ENCODE measurements at places on chromosomes 11 and 22.

GRCh38 chr22:38623351-38623750 lies 32.8 kb downstream of the FAM227A start:
- DNase-seq = no peak

GRCh38 chr11:111913031-111913861 lies 712 bp downstream of the HSPB2 start:
- no peak for DNase-seq

DNA sequence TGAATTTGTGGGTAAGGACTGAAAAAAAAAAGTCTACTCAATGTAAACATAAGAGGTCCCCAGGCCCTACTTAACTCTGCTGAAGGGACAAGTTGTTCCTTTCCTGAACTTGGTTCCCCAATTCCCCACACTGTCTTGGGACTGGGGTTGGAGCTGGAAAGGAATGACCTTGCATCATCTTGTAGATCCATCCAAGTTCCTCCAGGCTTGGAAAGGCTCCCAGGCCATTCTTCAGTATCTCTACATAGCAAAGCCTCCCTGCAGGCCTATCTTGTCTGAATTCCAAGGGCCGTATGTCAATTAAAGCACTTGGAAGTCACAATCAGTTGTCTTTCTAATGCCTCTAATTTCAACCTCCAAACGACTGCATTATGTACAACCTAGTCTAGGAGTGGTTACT lies 361.2 kb downstream of the TMEM135 start:
- no peak for DNase-seq

- no peak for DNase-seq
These were observed 317.1 kb downstream of the NTM start for GRCh38 chr11:131687291-131688047.

- no peak for DNase-seq
These were observed 129.4 kb upstream of the SLC5A12 start for GRCh38 chr11:26851291-26851690.

DNA sequence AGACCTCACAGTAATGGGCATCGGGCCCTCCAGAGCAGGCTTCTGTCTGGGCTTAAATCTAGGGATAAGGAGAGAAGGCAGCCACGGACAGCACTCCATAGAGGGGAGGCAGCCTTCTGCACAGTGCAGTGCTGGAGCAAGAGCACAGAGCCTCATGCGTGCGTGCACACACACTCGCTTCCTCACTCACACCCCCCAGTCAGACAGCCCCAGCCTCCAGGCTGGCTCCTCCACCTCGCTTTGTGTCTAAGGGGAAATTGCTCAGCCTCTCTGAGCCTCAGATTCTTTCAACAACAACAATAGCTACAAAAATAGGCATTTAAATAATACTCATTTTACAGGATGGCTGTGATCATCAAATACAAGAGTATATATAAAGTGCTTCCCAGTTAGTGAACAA lies 26.7 kb upstream of the ETS1 start:
- no peak for DNase-seq

DNA sequence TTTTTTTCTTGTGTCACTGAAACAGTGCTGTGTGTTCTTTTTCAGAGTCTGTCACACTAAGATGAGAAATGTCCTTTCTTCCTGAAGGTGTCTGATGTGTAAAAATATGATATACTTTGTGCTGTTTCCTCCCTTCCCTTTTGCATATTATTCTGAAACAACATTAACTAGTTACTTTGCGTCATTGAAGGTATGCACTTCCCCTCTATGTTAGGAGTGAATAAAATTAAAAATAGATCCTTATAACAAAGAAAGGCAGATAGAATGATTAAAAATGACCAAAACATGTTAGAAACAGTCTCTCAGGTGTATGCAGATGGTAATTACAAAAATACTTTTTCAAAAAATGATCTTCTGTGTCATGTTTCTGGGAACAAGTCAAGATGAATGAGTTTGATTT lies 1.6 kb upstream of the RAB30 start:
- DNase-seq = no peak

- DNase-seq = no peak
These were observed 5.6 kb upstream of the KIAA0930 start for GRCh38 chr22:45246060-45246985.

- DNase-seq = no peak
These were observed 143.3 kb downstream of the DLG2 start for GRCh38 chr11:85483861-85484260.

DNA sequence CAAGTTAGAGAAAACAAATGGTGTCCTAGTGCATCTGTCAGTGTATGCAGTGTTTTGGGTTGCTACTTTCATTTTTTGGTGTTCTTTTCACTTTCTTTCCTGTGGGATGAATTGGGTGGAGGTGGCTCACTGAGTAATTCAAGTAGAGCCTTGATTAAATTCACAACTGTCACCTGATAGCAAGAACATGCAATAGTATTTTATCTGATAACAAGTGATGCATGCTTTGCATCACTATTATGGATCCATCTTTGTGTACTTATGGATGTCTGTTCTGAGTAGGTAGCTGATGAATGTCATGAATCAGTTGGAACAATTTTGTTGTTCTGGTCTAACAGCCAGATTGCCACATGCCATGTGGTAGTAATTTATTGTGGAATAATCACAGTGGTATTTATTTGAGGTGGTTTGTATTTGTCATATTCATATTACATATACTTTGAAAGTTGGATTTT lies 87.5 kb downstream of the DDX10 start:
- DNase-seq = no peak

DNA sequence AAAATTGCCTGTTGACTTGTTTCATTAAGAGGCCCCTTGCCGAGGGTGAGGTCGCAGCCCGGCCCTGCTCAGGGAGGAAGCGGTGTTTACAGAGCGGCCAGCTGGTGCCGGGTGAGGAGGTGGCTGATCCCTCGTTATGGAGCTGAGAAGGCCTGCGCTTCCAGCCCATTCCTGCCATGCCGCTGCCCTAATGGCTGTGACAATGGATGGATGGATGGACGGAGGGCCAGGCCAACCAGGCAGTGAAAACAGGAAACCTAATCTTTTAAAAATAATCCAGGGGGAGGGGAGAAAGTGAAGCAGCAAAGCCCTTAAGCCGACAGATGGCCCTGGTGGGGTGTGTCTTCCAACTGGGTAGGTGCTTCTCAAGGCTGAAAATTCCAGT lies 38.5 kb downstream of the BCR start:
- DNase-seq = no peak

DNA sequence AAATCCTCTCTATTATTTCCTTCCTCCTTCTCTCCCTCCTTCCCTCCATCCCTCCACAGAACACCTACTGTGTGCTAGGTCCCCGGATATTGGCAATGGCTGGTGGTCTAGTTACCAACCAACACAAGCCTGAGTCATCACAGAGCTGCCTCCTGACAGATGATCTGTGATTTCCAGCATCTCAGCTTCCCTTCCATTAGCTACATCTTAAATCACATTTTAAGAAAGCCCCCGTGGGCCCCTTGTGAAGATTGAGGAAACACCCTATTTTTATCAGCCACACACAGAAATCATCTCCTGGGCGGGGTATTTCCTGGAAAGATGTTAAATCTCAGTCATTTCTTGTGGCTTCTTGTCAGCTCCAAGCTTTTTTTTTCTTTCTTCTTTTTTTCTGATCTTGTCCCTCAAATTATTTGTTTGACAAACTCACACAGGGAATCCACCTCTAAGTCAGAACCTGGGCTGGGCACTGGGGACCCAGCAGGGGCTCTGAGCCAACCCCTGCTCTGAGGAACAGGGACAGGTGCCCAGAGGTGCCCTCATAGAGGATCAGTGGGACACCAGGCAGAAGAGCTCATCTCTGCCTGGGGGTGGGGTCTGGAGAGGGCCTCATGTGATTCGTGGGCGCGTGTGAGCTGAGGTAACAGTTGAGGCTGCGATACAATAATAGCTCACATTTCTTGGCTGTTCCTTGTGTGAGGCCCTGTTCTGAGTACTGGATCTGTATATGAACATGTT lies 42.4 kb downstream of the CACNA1I start:
- peak; percentile 51 for DNase-seq

GRCh38 chr22:35502836-35503235 lies 37.8 kb upstream of the RASD2 start:
- DNase-seq = no peak

DNA sequence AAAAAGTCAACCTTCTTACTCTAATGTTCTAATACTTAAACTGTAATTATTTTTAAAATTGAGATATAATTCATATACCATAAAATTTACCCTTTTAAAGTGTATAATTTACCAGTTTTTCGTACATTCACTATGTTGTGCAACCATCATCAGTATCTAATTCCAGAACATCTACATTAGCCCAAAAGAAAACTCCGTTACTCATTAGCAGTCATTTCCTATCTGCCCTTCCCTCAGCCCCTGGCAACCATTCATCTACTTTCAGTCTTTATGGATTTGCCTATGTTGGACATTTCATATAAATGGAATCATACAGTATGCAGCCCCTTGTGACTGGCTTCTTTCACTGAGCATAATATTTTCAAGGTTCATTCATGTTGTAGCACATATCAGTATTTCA lies 22.2 kb downstream of the SGSM3 start:
- DNase-seq = no peak

DNA sequence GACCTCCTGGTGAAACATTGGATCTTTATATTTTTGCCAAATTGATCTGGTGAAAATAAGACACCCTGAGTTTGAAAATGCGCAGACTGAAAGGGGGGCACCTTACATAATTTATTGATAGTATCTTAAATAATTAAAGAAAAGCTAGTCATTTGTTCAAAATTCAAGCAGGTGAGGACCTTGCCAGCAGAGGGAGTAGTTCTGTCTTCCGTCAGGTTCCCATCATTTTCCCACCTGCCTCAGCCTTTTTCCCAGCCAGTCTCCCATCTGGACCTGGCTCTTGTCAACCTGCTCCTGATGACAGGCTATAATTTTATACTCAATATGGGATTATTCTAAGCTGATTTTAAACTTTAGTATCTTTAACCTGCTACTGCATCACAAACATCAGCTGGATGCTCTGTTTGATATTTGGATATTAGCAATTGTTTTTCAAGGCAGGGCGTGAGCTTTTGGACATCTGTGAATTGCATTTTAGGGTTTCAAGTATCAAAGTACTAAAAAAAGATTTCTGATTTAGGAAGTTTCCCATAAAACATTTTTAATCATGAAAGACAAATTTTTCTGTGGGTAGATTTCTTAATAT lies 132.0 kb downstream of the ELP4 start:
- no peak for DNase-seq

GRCh38 chr11:47403135-47403534 lies 5.3 kb upstream of the SLC39A13 start:
- no peak for DNase-seq

DNA sequence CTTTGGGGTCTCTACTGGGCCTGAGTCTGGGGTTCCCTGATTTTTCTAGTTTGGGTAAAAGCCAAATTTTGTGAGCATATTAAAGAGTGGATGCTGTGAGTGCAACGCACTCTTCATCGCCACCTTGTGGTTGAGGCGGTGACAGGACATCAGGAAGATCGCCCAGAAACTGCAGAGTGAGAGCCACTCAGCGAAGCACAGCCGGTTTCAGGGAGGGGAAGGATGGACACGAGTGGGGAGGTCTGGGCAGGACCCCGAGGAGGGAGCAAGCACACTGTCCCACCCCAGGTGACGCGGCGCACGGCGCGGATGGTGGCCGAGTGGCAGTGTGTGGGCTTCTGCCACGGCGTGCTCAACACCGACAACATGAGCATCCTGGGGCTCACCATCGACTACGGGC lies 9.1 kb downstream of the SELENOO start:
- peak; percentile 60 for DNase-seq

DNA sequence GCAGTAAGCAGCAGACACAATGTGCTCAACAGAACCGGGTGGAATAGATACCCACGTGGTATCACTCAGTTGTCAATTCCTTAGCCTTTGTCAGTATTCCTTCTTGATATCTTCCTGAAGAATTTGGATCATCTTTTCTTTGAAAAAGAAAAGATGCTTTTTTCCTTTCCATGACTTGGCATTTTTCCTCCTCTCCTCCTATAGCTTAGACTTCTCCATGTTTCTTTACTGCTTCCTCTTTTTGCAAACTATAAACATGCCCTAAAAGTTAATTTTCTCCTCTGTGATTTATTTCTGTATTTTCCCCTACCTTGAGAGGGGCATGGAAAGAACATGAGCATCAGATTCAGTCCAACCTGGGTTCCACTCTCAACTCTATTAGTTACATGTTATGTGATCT lies 11.7 kb downstream of the CBLIF start:
- DNase-seq = no peak

DNA sequence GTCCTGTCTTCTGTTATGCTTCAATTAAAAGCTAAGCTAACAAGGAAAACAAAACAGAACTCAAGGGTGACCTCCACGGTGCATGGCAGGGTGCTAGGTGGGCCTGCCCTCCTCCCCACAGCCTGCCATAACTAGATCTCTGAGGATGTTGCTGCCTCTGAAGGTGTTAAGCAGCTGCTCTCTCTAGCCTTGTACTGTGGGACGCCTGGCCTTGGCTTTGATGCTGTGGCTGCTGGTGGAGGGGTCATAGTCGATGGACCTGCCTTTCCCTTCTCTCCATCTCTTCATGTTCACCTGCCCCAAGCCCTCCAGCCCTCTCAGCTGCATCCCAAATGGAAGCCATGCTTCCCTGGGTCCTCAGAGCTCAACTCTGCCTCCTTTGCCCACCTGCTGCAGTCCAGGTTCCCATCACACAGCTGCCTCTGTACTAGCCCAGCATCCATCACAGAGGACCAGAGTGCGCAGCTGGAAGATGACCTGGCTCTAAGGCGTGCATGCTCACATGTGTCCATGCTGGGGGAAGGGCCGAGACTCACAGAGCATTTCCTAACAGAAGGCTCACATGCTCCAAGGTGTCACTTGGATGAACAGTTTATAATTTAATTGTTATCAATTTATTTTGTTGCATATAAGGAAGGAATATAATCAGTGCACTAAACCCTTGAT lies 180.3 kb upstream of the E2F8 start:
- DNase-seq = no peak

DNA sequence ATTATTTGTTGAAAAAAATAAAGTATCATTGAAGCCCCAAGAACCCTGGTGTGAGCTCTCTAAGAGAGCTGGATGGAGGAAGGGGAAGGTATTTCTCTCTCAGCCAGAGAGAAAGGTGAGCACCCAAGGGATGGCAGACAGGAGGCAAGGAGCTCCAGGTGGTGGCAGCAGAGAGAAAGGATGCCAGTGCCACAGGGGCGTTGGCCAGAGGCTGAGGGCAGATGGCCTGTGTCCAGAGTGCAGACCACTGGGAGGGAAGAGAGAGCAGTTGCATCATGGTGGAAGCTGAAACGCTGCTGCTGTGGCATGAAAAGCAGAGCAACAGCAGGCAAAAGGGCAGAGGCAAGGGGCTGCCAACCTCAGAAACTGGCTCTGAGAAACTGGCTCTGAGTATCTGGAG lies 8.5 kb downstream of the SPON1 start:
- no peak for DNase-seq

GRCh38 chr11:116412118-116412889 lies 360.5 kb downstream of the BUD13 start:
- DNase-seq = no peak
